Central memory CD4-positive, alpha-beta T cell (primary cell): ENCODE measurements at places on chromosomes 2 and 18.

- DNase-seq: no peak
These were observed 40.9 kb upstream of the GPC1 start for GRCh38 chr2:240394549-240394948.

- no peak for DNase-seq
These were observed 52.5 kb upstream of the TTN start for GRCh38 chr2:178859730-178860129.

DNA sequence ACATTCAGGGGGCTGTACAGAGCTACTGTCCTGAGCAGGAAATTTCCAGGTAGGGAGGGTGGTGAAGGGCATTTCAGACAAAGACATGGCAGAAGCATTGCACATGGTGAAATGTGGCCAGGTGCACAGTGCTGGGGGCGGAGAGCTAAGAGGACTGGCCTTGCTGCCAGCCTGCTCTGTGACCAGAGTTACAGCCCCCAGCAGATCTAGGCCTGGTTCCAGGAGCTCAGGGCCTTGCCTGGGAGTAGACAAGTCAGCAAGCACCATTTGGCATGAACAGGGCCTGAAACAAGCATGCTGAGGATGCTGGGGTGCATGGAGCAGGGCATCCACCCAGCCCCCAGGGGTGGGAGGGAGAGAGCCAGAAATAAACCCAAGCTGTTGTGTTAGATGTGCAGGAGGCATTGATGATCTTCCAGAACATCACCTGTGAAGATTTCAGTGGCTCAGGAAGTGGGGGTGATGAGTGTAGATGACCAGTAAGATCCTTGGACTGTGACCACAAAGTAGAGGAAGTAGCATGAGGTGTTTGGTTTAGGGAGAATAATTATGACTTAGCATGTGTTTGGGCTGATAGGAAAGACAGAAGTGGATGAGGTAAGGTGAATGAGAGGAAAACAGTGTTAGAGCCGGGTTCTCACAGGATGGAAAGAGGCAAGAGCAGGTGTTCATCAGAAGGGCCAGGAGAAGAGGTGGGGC is 61.1 kb downstream of the COA5 start:
- DNase-seq: no peak

GRCh38 chr2:75199428-75200011 is at the start of gene TACR1:
Gene TACR1, minus strand, starts transcription at chr2:75199520. Its CDS starts 586 bp downstream, at chr2:75198934.
- DNase-seq: peak; percentile 34

- no peak for DNase-seq
These were observed 69.5 kb downstream of the GPD2 start for GRCh38 chr2:156505696-156506095.

- DNase-seq: no peak
These were observed 84.8 kb upstream of the GATA6 start for GRCh38 chr18:22084547-22084946.
